ENCODE measurements at places on chromosomes 1 and 21.

GRCh38 chr1:43864111-43865045 is 69.2 kb upstream of the ARTN start:
- DNase-seq: no peak

DNA sequence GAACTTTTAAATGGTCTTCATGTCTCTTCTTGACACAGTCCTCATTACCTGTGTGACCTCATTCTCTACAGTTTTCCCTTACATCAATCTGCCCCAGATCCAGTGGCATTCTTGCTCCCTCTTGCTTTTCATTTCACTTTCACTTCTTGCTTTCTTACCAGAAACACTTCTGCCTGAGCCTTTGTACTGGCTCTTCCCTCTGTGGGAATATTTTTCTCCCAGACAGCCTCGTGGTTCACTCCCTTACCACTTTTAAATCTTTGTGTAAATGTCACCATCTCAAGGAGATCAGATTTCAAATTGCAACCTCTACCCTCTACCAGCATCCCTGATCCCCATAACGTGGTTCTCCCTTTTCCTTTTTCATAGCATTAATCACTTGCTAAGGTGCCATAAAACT is 73.2 kb downstream of the DISC1 start:
- no peak for DNase-seq

GRCh38 chr1:34863501-34863900 is 4.0 kb upstream of the SMIM12 start:
- no peak for DNase-seq

GRCh38 chr1:84434801-84435549 is 36.7 kb downstream of the DNASE2B start:
- no peak for DNase-seq

- DNase-seq: no peak
Measured at GRCh38 chr21:39631842-39632562, 19.3 kb downstream of the B3GALT5 start.

GRCh38 chr1:224113545-224113917 is 380 bp upstream of the FBXO28 start:
- DNase-seq: no peak

GRCh38 chr1:52937433-52938182 is 10.5 kb downstream of the SCP2 start:
- DNase-seq: no peak

- DNase-seq: no peak
Measured at GRCh38 chr21:40546647-40547046, 300.3 kb downstream of the DSCAM start.

DNA sequence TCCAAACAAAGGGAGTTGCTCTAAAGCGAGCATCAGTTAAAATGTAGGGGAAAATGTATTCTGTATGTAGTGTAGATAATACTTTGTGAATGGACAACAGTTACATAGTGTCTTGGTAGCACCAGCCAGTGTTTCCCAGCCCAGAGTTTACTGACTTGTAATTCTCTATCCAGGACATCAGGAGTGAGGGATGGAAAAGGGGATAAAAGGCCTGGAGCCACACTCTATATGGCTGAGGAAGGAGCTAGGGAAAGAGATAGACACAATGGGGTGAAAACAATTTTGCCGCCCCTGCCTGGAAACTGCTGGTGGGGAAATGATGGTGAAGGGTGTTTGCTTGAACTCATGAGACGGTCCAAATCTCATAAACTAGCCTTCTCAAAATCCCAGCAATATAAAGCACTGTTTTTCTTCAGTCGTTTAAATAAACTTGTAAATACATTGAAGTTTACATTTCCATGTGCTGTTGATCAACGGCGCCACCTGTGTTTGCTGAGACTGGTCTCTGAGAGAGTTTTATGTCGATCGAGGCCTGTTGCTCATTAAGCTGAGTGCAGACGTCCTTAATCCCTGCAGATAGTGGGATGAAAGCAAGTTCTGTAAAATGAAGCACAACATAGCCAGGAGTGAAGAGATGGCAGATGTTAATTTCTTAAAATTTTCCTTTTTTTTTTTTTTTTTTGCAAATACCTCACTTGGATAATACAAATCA is 27.9 kb upstream of the AGO1 start:
- DNase-seq: no peak

GRCh38 chr1:11462224-11462923 is 16.6 kb upstream of the DISP3 start:
- no peak for DNase-seq

- no peak for DNase-seq
Measured at GRCh38 chr21:32100423-32100822, 178.4 kb downstream of the MIS18A start.

GRCh38 chr1:153560771-153561465 is 4.7 kb downstream of the S100A2 start:
- no peak for DNase-seq

DNA sequence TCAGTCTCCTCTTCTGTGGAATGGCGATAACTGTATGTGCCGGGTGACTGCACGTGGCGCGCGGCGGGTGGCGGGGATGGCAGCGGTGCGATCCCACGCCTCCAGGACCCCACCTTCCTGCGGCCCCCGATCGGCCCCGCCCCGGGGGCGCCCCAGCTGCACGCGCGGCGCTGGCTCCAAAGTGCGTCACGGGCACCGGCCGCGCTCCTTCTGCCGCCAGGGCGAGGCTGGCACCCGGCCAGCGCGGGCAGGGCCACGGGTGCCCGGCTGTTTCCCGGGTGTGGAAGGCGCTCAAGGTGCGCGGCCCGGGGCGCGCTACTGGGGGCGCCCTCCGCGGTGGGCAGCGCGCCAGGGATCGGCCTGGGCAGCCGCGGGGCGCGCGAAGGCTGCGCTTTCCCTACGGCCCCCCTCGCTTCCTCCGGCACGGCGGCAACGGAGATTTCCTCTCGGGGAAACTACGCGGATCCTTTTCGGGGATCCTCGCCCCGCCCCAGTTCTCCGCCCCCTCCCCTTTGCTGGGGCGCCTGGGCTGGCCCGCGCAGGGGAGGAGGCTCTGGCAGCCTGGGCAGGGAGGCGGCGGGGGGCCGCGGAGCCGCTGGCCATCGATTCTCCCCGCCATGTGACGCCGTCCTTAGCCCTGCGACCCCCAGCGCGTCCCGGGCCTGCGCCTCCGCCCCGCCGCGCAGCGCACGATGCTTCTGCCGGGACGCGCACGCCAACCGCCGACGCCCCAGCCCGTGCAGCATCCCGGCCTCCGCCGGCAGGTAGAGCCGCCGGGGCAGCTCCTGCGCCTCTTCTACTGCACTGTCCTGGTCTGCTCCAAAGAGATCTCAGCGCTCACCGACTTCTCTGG is at the start of gene EVA1C:
Gene EVA1C, plus strand, starts transcription at position 545 of the 853 bp plus-strand sequence. Its CDS starts 148 bp downstream, at position 693.
- DNase-seq: peak; percentile 91

- no peak for DNase-seq
Measured at GRCh38 chr1:51916587-51917405, 38.3 kb upstream of the NRDC start.

DNA sequence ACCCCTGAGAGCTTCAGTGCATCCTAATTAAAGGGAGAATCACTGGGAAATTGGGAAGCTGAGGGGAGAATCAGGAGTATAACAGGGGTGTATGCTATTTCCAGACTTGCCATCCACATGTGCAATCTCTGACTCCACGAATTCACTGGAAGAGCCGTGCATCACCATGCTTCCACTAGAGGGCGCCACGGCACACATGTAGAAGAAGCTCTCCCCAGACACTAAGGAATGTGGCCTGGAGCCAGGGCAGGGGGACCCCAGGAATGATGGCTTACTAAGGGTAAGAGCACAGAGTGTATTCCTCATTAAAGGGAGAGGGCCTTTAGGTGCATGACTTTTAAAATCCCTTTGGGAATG is 81.5 kb downstream of the ABCA4 start:
- peak; percentile 79 for DNase-seq

- DNase-seq: no peak
Measured at GRCh38 chr1:76250271-76250670, 175.7 kb downstream of the ST6GALNAC3 start.

DNA sequence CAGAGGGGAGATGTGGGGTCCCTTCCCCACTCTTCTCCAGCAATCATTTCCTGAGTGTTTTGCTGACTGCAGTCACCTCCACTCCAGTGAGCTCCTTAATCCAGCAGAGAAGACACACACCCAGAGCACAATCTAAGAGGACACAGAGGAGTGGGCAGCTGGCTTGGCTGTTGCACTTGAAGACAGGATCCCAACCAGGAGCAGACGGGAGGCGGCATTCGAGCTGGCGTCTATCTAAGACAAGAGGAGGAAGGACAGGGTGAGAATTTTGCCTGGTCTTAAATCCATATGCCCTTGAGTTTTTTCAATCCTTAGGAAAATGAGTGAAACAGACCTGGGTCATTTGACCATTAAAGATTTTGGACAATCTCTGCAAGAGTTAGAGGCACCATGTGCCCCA is 56.1 kb upstream of the SIM2 start:
- DNase-seq: no peak

- DNase-seq: no peak
Measured at GRCh38 chr1:183278739-183279591, 92.9 kb downstream of the LAMC2 start.

DNA sequence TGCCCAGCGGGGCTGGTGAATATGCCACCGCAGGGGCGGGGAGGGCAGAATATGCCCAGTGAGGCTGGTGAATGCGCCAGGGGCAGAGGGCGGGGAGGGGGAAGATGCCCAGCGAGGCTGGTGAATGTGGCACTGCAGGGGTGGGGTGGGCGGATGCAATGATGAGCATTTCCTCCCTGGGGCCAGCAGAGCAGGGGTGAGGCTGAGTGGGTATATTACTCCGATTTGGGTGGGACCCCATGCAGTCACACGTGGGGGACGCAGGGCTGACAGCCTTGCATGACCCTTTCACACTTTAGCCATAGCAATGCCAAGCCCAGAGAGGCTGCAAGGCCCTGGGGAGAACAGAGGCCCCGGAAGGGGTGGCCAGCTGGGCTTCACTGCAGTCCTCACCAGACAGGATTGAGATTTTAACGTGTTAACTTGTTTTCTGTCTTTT is 9.3 kb upstream of the SLX9 start:
- peak; percentile 87 for DNase-seq

DNA sequence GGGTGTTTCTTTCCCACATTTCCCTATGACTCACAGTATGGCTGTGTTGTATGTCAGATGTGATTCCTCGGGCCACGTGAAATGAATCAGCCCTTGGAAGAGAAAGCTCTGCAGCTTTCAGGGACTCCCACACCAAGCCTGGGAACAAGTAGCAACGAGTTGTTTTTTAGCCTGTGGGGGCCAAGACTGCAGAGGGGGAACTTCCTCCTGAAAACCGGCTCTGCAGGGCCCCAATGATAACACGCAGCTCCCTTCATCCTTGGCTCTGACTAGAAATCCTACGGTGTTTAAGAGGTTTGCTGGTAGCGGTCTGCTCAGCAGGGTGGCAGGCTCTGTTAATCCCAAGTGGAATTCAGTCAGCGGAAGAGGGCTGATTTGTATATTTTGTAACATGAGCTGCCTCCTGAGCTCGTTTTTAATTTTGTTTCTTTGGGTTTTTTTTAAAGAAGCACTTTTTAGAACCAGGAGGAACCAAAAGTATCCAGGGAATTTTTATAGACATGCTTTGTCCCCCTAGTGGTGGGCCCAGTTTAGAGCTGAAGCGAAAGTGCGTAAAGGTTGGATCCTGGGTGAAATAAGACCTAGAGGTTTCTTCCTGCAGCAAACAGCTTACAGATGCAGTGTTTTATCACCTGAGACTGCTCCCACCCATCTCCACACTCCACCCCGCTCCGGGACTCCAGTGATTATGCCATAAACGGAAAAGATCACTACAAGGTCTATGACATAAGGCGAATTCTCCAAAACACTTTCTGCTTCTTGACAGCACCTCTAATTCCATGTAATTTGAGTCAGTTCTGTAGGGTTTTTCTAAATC is 48.8 kb downstream of the LAMC2 start:
- no peak for DNase-seq

DNA sequence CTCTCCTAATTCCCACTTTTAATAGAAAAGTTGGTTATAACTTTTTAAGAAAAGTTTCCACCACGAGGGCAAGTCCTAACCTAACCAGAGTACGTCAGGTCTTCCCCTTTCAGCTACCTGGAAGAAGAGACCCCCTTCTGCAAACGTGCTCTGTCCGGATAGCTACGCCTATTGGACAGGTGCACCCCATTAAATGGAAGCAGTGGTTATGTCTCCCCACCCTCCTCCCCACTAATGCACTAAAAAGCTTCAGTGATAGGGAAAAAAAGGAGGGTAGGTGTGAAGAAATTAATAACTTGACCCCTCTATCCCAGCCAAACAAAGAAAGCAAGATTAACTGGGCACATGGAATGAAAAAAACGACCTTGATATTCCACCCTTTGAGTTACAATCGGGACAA is 7.7 kb downstream of the GLUL start:
- no peak for DNase-seq

DNA sequence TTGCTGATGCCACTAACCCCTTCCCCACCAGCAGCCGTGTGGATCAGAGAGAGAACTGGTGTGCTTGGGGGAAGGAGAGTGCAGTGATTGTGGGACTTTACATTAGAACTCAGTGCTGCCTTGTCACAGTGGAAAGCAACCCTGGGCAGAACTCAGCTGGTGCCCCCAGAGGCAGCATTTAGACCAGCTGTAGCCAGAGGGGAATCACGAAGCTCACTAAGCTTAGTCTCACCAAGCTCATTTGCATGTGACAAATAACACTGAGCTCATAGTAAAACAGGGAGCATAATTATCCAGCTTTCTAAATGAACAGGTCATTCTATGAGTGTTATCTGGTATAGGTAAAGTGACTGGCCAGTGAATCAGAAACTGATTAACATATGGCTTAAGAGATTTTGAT is 9.8 kb upstream of the SMAP2 start:
- DNase-seq: no peak

DNA sequence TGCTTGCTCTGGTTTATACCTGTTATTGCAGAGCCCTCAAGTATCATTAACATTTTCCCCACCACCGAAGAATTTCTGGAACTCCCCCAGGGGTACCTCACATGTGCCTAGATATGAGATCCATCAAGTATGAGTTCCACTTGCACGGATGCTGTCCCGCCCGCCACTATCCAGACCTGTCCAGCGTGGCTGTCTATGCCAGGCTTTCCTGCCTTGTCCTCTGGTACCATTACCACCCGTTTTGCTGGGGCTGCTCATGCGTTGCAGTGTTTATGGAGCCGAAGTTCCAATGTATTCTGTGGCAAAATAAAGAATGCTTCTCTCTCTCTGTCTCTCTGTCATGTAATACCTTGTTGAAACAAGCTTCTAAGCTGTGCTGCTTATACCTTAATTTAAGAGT is 543.5 kb upstream of the PTBP2 start:
- DNase-seq: no peak

- DNase-seq: peak; percentile 70
Measured at GRCh38 chr1:150995896-150996295, 10.8 kb downstream of the MINDY1 start.

Measured in activated effector memory CD4-positive, alpha-beta T cell treated with anti-CD3 and anti-CD28 coated beads, Interleukin-2, amount 50 U/mL, for 16 hours (primary cell).